ENCODE measurements at places on chromosomes 5 and 9.

- DNase-seq: no peak
Measured at GRCh38 chr5:65512170-65512937, 30.6 kb upstream of the ADAMTS6 start.

DNA sequence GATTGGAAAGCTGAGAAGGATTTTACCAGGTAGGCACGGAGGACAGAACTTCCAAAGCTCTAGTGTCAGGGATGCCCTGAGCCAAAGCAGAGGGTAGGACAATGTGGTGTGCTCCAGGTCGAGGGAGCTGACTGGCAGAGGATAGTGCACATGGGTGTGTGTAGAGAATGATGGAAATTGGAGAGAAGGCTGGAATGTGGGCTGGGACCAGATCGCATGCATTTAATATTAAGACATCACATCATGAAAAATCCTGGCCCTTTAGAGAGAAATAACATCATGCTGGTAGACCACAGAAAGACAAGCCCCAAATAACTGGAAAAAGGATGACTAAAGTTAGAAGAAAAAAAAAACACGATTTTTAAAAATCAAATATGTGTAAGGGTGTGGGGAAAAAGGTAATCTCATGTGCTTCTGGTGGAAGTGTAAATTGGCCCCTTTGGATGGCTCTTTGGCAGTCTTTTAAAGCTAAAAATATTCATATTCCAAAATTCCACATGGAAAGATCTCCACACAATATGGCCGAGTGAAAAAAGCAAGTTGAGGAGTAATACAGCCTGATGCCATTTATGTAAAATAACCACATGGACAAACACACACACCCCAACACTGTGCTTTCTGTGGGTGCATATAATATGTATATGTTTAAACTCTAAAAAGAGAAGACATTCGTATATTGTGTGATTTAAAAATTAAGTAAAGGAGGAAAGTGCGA lies 67.0 kb upstream of the TGFBR1 start:
- no peak for DNase-seq

GRCh38 chr9:17863213-17863883 lies 284.5 kb downstream of the SH3GL2 start:
- DNase-seq: no peak

GRCh38 chr5:167509076-167509475 lies 782.4 kb upstream of the WWC1 start:
- no peak for DNase-seq

GRCh38 chr9:100515578-100516494 lies 42.9 kb downstream of the TMEFF1 start:
- DNase-seq: peak; percentile 14

DNA sequence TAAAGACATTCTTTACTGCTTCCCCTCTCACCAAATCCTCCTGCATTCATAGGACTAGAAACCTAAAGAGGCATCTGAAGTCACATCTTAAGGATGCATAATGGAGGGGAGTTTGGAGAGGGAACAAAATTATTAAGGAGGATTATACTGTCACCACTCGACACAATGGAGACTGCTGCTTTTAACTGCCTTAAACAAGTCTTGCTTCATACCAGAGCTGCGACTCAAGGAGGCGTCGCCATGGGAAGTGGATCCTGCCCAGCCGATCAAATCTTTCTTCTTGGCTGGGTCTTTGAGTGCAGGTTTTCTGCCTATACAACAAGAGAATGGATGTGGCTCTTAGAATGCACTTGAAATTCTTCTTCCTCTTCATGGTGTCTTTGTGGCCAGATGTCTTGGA lies 66.7 kb upstream of the FOXE1 start:
- no peak for DNase-seq

DNA sequence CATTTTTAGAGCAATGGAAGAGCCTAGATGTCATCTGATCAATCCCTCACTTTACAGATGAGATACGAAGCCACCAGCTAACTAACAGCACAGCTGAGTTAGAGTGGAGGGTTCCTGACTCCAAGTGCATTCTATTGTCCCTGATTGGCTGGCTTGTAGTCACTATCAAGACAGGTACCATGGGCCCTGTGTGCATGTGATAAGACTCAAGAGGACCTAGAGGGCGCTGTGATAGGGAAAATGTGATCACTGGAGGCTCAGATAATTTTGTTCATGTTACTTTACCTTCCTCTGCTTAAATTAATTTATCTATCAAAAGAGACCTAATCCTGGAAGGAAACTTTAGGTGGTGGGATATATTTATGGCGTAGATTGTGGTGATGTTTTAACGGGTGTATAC lies 19.5 kb upstream of the SNAPC3 start:
- peak; percentile 42 for DNase-seq

- DNase-seq: no peak
Measured at GRCh38 chr5:67404256-67405100, 207.9 kb upstream of the CD180 start.

- no peak for DNase-seq
Measured at GRCh38 chr5:106140101-106140500, 1530.6 kb downstream of the EFNA5 start.

GRCh38 chr5:93532370-93532769 lies 48.6 kb downstream of the NR2F1-AS1 start:
- DNase-seq: peak; percentile 9

GRCh38 chr9:97491216-97491999 lies 10.1 kb upstream of the TMOD1 start:
- DNase-seq: no peak

GRCh38 chr5:179439181-179439985 lies 94.1 kb upstream of the ADAMTS2 start:
- DNase-seq: no peak

GRCh38 chr9:131676431-131676972 lies 63.4 kb downstream of the RAPGEF1 start:
- DNase-seq: no peak

DNA sequence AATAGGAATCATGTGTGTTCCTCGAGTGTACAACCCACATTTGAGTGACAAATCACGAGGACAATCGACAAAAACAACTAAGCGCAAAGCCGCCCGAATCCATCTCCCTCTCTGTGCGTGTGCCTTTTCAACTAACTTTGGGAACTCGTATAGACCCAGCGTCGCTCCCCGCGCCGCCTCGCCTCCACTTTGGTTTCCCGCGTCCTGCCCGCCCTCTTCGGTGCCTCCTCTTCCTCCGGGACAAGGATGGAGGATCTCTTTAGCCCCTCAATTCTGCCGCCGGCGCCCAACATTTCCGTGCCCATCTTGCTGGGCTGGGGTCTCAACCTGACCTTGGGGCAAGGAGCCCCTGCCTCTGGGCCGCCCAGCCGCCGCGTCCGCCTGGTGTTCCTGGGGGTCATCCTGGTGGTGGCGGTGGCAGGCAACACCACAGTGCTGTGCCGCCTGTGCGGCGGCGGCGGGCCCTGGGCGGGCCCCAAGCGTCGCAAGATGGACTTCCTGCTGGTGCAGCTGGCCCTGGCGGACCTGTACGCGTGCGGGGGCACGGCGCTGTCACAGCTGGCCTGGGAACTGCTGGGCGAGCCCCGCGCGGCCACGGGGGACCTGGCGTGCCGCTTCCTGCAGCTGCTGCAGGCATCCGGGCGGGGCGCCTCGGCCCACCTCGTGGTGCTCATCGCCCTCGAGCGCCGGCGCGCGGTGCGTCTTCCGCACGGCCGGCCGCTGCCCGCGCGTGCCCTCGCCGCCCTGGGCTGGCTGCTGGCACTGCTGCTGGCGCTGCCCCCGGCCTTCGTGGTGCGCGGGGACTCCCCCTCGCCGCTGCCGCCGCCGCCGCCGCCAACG lies at the start of gene GPR150:
TSS of gene GPR150 (plus strand) at position 58 of the 840 bp plus-strand sequence. CDS start at position 247, 189 bp downstream.
- peak; percentile 50 for DNase-seq

DNA sequence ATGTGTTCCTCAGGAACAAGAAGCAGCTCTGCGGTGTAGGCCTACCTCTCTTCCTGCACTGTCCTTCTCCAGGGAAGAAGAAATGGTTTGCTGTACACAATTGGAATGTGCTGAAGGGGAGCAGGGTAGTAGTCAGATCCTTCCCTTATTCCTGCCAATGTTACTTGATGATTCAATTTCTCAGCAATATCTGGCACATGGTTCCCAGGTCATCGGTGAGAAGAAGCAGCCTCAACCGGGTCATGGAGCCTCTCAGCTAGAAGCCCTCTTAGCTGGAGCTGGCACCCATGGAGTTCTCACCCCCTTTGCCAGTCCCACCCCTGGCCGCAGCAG lies 36.9 kb downstream of the ACTBL2 start:
- DNase-seq: no peak

GRCh38 chr5:149161026-149161687 lies 19.9 kb downstream of the ABLIM3 start:
- no peak for DNase-seq

DNA sequence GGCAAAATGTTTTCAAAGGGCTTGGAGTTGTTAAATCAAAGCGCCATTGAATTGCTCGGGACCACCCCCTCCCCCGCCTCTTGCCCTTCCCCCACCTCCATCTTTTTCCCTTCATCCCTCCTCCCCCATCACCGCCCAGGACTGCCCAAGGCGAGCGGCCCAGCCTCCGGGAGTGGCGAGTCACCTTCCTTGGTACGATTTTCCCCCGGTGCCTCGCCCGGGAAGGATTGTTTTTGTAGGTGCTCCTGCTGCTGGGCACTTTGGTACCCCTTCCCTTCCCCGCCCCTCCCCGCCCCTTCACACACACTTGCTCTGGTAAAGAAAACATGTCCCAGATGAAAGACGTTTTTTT lies 61.2 kb downstream of the TMEM174 start:
- DNase-seq: no peak

DNA sequence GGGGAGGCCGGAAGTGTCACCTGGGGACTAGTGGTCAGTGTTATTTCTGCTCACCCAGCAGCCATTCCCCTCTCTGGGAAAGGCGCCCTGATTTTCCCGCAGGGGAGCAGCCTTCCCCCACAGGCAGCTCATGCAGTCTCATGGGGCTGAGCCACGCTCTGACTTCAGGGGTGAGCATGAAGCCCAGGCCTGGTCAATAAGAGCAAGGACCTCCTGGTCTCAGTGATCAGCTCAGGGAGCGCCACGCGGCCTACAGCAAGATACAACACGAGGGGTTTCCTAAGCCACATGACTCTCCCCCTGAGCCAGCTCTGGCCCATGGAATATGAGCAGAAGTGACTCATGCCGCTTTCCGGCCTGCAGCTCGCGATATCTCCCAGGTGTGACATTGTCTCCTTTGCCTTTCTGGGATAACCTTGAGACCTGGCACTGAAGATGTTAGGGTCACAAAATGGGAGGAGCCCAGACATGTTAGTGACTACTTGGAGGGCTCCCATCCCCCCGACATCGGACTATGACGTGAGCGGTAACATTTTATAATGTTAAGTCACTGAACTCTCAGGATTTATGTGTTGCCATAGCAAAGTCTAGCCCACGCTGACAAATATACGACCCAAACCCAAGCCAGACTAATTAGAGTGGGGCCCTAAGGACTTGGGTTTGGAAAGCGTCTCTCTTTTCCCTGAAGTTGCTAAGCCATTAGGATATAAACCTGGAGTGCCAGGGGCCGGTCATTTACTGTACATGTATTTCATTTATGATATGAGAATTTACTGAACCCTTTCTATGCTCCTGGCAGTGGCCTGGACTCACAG lies 46.5 kb upstream of the GFPT2 start:
- peak; percentile 5 for DNase-seq

- no peak for DNase-seq
Measured at GRCh38 chr5:159179529-159180305, 29.6 kb downstream of the RNF145 start.

- DNase-seq: no peak
Measured at GRCh38 chr9:92429836-92430235, 5.6 kb upstream of the OMD start.

DNA sequence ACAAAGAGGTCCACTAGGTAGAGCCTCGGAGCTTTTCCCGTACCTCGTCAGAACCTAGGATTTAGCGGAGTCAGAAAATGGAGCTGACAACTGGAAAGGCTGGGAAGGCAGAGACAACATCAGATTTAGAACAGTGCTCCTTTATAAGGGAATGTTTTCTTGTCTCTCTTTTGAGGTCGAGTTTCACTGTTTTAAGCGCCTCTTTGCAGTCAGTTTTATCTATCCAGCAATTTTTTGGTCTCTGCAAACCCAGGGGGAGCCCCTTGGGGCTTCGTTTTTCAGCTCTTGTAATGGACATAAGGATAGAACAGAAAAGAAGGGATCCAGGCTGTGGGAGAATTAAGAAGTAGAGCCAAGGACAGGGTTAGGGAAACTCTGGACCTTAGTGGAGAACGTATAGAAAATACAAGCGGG lies 80.5 kb downstream of the FNBP1 start:
- DNase-seq: no peak

- DNase-seq: no peak
Measured at GRCh38 chr5:169870211-169870610, 110.1 kb downstream of the INSYN2B start.

DNA sequence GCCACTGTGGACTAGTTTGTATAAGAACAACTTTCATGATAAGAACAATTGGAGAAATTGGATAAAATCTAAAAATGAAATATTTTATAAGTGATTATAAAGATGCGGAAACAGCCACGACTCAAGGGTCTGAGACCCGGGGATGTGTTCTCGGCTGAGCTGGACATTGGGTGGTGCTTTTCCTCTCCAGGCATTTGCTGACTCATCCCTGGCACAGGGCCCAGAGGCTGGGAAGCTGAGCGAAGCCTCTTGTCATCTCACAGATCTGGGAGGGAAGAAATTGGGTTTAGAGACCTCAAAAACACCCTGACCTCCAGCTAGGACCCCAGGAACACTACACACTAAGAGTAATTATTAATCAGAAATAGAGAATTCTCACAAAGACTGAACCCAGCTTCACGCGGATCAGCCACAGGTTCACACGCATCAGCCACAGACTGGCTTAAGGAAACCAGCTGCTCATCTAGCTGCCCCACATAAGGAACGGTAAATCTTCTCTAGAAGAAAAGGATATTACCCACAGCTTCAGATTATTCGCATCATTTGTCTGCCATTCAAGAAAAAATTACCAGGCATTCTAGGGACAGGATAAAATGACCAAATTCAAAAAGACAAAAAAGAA lies 2.8 kb upstream of the OR2V1 start:
- no peak for DNase-seq

- DNase-seq: peak; percentile 10
Measured at GRCh38 chr5:127812570-127812969, 109.4 kb downstream of the CCDC192 start.

GRCh38 chr5:14948383-14948782 lies 76.8 kb upstream of the ANKH start:
- DNase-seq: no peak

DNA sequence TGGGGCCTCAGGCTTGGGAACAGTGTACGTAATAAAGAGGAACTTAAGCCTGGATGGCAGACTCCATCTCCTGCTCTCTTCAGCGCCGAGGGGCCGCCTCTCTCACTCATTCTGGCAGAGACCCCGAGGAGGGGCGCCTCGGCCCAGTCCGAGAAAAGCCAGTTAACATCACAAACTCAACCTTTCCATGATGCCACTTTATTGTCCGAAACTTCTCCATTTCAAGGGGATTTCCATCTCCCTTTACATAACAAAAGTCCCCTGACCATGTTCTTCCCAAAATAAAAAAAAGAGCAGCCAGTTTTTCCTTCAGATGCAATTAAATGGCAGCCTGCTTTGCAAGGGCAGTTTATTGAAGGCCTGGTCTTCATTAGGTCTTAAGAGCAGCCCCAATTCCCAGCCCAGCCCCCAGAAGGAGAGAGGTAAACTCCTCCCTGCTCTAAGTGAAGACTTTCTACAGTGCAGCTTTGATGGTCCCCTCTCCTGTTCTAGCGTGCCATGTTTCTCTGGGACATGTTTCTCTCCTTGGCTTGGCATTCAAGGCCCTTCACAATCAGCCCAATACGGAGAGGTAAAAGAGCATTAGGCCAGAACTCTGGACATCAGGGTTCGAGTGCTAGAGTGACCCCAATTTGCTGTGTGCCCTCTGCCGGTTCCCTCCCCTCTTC lies 19.5 kb upstream of the RAB14 start:
- no peak for DNase-seq
